Type B pancreatic cell (in vitro differentiated cells): ENCODE measurements at places on chromosomes 16 and 17.

DNA sequence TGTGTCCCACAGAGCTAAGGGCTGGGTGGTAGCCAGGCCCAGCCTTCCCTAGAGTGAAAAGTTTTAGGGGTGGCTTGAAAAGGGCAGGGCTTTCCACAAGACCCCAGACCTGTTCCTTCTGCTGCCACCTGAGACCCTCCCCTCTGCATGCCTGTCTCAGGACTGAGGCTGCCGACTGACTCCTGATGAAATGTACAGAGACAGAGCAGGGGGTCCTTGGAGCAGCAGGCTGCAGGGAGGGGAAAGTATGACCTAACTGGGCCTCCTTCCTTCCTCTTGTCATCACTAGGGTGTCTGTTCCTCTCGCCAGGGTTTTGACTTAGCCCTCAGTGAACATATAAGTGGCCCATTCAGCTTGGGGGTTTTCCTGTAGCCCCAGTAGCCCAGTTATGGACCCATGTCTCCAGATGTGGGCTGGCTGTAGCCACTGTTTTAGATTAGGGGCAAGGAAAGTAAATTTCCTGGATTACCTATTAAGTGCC lies 14.9 kb upstream of the NFATC3 start:
- peak; percentile 47 for DNase-seq

GRCh38 chr16:75080205-75081029 lies 36.2 kb downstream of the LDHD start:
- DNase-seq: no peak

DNA sequence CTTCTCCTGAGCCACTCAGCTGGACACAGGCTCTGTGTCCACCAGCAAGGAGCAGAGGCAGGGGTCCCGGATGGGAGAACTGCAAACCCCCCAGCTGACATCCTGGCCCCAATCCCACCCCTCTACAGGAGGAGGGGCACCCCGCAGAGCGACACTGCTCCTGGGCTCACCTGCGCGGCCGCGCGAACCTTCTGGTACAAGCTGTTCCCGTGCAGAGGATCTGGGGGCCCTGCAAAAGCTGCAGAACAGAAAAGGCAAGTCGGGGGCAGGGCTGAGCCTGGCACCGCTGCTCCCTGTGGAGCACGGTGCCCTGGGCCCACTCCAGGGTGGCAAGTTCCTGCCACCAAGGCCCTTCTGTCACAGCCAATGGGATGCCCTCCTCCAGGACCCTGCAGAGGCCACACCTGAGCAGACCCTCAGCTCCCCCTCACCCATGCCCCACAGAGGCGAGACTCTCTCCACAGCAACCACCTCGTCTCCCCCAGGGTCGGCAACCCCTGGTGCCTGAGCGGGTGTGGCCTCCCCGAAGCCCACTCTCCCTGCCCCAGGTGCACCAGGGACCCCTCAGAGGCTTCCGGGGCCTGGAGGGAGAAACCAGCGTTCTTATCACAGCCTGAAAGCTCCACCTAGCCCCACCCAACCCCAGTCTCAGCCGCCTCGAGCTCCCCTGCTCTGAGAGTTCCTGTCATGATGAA lies 4.9 kb downstream of the TEPSIN start:
- DNase-seq: no peak

GRCh38 chr16:22787466-22788192 lies 26.3 kb upstream of the HS3ST2 start:
- DNase-seq: no peak

GRCh38 chr17:489758-490329 lies 137.2 kb upstream of the RPH3AL start:
- no peak for DNase-seq

GRCh38 chr16:29806099-29806579 lies at the start of gene MAZ:
MAZ (plus strand) TSS chr16:29806529; CDS start chr16:29806702, 173 bp downstream.
- no peak for DNase-seq

GRCh38 chr16:59612094-59612493 lies 878.0 kb upstream of the GOT2 start:
- DNase-seq: no peak

DNA sequence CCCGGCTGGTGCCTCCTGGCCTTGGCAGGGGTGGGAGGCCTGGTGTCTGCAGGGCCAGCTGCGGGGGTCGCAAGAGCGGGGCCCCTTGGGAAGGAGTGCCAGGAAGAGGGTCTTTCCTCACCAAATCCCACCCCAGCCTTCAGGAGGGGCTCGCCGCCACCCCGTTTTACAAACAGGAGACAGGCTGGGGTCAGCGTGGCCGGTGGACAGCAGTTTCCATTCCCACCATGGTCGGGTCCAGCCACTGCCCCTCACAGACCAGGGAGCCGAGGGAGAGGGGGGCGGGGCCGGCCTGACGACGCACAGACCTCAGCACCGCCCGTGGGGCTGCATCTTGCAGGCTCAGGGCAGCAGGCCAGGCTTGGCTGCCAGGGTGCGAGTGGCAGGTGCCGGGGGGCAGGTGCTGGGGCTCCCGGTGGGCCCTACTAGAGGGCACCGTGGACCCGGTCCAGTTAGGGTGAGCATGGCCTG lies 7.6 kb downstream of the CBFA2T3 start:
- no peak for DNase-seq

DNA sequence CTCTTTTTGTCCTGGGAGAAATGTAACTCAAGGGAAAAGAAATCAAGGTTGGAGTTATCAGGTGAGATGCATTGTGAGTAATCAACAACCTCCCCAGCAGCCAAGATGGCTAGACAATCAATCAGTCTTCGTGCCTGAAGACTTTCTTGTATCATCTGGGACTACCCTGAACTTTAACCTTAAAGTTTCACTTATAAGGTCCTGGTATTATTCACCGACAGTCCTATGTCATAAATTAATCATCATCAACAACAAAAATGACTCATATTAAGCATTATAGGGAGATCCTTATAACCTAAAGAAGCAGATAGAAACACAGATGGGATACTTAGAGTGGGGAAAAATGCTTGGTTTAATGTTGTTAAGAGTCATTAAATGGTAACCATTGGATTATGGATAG lies 7.7 kb upstream of the TEKT3 start:
- DNase-seq: no peak

DNA sequence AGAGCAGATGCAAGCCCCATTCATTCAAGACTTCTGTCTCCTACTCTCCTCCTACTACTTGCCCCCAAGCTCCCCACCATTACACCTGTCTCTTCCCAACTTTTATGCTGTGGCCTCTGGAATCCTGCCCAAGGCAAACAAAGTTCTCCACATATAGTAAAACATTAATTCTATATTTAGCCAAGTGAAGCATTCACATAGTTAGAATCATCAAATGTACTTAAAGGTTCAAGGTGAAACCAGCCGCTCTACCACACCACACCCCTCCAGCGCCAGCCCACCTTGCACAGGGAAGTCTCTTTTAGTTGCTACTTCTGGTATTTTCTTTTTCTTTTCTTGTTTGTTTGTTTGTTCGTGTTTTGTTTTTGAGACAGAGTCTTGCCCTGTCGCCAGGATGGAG lies 25.4 kb upstream of the GUCY2D start:
- DNase-seq: no peak

DNA sequence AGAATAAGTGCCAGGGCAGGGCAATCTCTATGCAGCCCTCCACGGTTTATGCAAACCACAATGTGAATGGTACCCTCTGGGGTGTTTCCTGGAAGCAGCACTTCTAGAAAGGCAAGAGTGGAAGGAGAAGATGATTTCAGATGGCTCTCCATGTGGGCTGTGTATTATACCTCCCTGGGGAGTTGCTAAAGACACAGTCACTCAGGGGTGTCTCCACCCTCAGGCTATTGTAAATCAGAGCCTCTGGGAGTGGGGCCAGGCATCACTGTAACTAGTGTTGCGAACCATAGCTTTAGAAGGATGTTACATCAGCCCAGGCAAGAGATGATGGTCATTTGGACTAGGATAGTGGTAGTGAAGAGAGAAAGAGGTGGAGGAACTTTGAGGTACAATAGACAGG lies 83.3 kb upstream of the ZKSCAN2 start:
- DNase-seq: no peak

DNA sequence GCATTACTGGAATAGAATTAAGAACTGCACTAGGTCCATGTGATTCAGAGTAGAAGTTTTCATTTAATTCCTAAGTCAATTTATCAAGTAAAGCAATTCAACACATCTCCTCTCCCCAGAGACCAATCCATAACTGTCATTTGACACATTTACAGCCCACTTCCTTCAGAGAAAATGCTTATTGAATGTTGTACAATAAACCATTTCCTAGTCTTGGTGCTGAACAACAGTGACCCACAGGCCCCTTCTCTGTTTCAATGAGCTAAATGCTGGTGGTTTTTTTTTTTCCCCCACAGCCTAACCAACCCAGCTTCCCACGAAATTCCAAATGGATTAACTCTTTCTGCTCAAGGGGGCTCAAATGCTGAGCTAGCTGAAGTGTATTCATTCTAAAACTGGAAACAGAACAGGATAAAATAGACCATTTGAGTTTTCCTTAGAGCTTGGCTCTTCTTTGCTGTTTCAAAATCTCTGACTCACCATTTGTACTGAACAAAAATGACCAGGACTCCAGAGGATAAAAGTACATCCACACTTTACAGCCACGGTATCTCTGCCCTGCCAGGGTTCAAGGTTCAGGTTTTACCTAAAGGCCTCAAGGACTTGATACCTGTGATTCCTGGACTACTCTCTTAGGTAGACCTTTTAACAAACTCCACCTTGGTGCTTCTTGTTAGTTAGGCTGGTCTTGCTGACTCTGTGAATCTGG lies 62.3 kb downstream of the TMEM100 start:
- DNase-seq: no peak

GRCh38 chr16:84940670-84941551 lies 70.4 kb downstream of the ZDHHC7 start:
- no peak for DNase-seq

- DNase-seq: no peak
Measured at GRCh38 chr16:65244787-65245186, 122.9 kb upstream of the CDH11 start.

GRCh38 chr17:29240477-29240876 lies 6.2 kb upstream of the CRYBA1 start:
- no peak for DNase-seq

GRCh38 chr17:47363171-47363570 lies 39.4 kb downstream of the EFCAB13 start:
- no peak for DNase-seq

DNA sequence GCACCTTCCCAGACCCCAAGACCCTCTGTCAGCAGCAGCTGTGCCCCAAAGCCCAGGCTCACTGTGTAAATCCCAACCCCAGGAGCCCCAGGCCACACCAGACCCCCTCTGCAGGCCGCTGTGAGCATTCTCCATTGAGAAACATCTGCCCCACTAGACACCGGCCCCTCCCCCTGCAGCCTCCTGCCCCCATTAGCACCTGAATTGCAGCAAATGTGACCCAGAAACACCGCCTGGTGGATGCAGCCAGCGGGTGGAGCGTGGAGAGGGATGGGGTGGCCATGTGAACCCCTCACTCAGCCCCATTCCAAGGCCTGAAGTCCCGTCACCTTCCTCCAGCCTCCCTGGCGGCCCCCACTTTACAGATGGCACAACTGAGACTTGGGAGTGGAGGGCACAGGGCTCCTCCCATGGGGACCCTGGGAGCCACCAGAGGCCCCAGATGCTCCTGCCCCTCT lies 2.2 kb downstream of the UBALD1 start:
- DNase-seq: no peak

- no peak for DNase-seq
Measured at GRCh38 chr16:76500006-76500405, 222.8 kb downstream of the CNTNAP4 start.

DNA sequence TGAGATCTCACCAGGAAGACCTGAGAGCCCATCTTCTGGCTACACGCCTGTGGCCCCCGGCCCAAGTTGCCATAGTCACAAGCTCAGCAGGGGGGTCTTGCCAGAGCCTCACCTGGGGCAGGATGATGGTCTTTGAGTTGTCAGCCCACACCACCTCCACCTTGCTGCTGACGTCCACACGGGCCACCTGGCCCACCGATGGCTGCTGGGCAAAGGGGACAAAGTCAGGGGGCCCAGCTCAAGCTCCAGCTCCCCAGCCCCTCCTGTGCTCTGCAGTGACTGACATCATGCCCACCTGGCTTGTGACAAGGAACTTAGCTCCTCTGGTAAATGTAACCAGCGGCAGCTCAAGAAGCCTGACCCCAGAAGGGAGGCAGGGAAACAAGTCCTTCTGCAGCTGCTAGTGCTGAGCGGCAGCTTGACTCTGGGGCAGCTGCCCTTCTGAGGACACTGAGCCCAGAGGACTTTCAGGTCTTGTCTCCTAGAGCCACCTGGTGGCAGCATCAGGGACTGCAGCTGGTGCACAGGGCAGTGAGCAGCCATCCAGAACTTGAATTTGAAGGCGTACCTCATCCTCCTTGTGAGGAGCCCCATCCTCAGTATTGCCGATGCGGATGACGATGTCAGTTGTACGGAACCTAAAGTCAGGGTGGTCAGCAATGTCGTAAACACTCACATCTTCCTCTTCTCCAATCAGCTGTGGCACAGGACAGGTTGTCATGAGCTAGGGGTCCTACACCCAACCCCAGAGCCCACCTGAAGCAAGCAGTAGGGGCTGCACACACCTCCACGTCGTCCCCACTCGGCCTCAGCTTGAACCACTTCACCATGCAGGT lies 13.5 kb downstream of the SPHK1 start:
- DNase-seq: peak; percentile 93

DNA sequence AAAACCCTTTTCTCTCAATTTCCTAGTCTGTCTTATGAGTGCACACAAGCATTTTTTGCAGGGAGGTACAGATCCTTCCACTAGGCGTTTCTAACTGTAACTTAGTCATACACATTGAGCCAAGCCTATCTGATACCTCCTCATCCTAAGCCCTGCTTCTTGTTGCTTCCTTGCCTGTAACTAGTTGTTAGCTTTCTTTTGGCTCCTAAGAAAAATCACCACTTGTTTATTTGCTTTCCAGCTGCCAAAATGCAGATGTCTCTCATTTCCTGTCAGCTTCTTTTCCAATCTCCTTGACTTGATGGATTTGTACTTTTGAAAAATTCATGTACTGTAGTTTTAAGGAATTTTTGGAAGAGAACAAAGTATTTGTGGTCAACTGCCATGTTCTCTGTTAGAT lies 73.7 kb downstream of the TNRC6C start:
- no peak for DNase-seq

GRCh38 chr16:12802048-12802447 lies 1.6 kb downstream of the CPPED1 start:
- DNase-seq: no peak

DNA sequence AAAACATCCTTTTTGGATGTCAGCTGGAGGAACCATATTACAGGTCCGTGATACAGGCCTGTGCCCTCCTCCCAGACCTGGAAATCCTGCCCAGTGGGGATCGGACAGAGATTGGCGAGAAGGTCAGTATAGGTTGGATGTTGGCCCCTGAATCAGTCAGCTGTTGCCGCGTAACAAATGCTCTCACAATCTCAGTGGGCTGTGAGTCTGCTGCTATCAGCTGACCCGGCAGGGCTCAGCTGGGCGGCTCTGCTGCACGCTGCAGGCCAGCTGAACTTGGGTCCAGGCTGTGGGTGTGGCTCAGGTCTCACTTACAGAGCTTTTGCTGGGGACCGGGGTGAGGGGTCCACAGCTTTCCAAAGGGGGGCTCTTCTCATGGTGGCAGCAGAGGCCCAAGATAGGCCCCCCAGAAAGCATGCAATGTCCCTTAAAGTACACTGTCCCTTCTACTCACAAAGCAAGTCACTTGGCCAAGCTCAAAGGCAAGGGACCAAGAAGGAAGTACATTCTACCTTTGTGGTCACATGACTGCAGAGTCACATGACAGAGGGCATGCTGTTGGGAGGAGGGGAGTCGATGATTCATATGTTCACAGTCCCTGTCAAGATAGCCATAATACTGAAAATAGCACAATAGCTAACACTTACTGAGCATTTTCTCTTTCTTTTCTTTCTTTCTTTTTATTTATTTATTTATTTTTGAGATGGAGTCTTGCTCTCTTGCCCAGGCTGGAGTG lies 134.2 kb downstream of the ABCC1 start:
- no peak for DNase-seq

- DNase-seq: no peak
Measured at GRCh38 chr16:74749291-74750055, 25.1 kb downstream of the FA2H start.
